GDM1 (cell line): ENCODE measurements at places on chromosomes 6 and 20.

- no peak for DNase-seq
Observed at GRCh38 chr6:140576004-140576555, 1201.6 kb upstream of the CITED2 start.

DNA sequence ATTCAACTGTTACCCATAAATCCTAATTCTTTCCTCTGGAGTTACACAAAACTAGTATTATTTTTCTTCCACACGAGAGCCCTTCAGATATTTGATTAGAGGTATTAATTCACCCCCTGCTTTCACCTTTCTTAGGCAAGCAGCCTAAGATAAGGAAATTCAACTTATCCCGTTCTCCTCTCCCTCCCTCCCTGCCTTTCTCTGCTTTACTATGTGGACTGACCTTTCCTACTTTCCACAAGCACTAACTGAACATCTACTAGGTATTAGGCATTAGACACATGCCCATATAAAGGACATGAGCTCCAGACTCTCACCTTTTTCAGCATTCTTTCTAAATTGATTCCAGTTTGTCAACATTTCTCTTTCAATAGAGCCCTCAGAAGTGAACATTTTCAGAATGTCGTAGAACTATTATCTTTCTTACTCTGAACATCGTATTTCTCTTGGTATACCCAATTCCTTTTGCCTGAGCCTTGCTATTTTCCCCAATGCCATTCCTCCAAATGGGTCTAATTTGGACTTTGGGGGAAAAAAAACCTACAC, 16.5 kb downstream of the ELOVL2 start:
- DNase-seq: no peak

DNA sequence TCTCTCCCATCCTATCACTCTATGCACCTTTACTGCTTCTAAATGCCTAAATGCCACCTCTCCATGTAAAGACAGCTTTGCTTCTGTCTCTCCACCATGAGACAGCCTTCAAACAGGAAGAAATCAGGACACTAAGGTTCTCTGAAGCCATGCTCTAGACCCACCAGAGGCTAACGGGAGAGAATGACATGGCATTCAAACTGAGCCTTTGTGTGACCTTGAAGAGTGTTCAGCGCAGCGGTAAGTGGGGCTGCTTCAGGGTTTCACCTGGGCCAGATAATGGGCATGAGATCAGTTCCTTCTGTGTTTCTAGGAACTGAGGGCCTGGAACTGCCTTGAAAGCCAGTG, 20.1 kb downstream of the FAM50B start:
- DNase-seq: no peak

GRCh38 chr20:35942243-35942642, 12.1 kb downstream of the SCAND1 start:
- no peak for DNase-seq

GRCh38 chr20:63591147-63591533, 17.1 kb upstream of the HELZ2 start:
- no peak for DNase-seq

GRCh38 chr6:49913636-49914375, 47.5 kb upstream of the CRISP1 start:
- DNase-seq: no peak

- no peak for DNase-seq
Observed at GRCh38 chr6:101826678-101827077, 433.2 kb downstream of the GRIK2 start.

DNA sequence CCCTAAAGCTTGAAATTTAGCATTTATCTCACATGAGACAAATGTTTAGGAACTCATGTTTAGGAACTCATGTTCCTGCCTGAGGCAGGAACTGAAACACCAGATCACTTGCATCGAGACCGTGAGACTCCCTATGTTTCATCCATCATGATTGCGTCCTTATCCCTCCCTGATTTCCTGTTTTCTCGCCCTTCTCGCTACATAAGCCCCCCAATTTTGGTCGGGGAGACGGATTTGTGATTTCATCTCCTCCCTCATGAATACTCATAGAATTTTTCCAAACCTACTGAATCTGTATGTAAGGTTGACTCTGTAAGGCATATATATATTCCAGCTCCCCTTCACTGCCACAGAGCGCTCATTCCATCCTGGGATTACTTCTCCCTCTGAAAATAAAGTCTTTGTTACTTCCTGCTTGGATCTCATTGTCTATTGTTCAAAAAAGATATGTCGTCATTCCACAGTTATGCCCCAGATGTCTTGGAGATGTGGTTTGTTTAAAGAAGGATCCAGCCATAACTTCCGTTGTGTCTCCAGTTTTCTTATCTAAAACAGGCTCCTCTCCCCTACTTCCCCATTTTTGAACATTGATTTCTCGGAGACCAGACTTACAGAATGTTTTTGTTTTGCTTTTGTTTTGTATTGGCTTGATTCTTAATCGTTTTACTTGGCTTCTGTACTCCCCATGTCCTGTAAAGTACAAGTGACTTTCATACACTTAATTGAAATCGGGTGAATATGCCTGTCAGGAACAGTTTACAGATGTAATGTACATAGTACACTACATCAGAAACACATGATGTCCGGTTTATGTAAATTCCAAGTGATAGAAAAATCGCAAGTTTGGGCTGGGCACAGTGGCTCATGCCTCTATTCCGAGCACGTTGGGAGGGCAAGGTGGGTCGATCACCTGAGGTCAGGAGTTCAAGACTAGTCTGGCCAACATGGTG, 118.7 kb downstream of the HFE start:
- DNase-seq: peak; percentile 60

- DNase-seq: no peak
Observed at GRCh38 chr20:50921803-50922501, 9.3 kb downstream of the ADNP start.

- no peak for DNase-seq
Observed at GRCh38 chr20:37544386-37544785, 16.7 kb upstream of the BLCAP start.

- no peak for DNase-seq
Observed at GRCh38 chr20:51187261-51187660, 164.4 kb upstream of the KCNG1 start.

DNA sequence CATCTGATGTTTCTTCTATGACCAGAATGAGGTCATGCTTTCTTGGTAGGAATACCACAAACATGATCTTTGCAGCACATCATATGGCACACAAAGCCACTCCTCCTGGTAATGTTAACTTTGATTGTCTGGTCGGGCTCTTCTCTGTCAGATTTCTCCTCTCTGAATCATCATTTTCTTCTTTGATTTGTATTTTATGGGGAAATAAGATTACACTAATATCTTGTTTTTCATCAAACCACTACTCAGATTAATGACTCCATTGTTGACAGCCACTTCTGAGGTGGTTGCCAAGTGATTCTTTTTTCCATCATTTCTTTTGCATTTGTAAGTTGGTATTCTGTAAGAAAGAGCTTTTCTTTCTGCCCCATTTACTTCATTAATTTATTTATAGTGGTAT, 29.5 kb downstream of the TRMT11 start:
- DNase-seq: no peak

GRCh38 chr6:125753218-125753936, 3.9 kb downstream of the HEY2 start:
- DNase-seq: no peak

- DNase-seq: no peak
Observed at GRCh38 chr20:3014179-3014578, 29.2 kb upstream of the GNRH2 start.

DNA sequence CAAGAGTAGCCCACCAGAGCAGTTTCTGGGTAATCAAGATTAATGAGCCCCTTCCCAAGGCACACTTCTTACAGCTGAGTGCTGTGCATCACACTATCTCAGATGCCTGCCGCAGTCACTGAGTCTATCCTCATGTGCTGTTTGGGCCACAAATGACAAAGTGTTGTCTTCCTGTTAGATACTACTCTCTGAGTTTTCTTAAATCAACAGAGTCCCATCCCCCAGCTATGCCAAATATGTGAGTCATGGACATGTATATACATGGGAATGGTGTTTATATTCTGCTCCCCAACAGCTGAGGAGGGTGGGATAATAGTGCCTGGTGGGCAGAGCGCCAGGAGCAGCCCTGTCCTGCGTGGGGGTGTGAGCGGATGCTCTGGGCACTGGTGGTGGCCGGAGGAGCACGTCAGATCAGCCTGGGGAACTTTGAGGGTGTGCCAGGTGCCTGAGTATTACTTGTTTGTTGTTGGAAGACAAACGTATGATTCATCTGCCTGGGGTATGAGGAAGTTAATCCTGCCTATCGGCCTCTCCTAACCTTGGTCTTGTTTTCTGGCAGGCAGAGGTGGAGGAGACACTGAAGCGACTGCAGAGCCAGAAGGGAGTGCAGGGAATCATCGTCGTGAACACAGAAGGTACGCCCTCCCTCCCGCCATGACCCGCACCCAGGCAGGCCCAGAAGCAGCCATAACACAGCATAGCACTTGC, 9.6 kb downstream of the DYNLRB1 start:
- no peak for DNase-seq

DNA sequence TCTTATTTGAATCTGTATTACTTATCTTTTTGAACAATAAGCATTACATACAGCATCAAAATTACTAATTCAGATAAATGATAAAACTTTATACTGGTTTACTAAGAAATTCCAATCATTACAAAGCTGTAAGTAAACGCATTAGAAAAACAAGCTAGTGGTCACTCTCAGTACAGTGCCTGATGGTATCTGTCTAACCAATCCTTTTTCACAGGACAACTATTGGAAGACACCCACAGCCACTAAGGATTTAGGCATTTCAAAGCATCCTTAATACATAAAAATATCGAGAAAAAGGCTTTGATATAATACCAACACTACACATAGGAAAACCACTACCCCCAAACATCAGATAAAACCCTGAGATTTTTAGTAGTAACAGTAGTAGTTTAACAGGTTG, 2.6 kb downstream of the CD164 start:
- DNase-seq: no peak

DNA sequence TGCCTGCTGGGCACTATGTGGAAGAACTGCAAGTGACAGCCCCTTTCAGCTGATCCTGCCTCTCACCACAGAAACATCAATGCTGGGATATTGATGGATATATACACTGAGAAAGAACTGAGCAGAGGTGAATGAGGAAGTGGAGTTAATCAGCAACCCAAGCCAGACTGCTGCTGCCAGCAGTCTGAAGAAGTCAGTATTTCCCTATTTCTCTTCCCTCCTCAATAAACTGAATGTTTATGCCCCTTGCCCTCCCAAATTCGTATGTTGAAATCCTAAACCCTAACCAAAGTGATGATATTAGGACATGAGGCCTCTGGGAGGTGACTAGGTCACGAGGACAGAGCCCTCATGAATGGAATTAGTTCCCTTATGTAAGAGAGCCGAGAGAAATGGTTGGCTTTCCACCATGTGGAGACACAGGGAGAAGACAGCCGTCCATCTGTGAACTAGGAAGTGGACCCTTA, 76.3 kb downstream of the CDK19 start:
- DNase-seq: peak; percentile 45

DNA sequence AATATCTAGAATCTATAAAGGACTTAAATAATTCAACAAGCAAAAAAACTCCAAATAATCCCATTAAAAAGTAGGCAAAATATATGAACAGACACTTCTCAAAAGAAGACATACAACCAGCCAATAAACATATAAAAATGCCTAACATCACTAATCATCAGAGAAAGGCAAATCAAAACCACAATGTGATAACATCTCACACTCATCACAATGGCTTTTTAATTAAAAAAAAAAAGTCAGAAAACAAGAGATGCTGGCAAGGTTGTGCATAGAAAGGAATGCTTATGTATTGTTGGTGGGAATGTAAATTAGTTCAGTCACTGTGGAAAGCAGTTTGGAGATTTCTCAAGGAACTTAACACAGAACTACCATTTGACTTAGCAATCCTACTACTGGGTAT, 979.6 kb upstream of the MAP3K7 start:
- DNase-seq: no peak

GRCh38 chr6:89024456-89024855, 56.1 kb upstream of the PNRC1 start:
- DNase-seq: no peak

GRCh38 chr20:31559704-31560093, 45.4 kb upstream of the ID1 start:
- no peak for DNase-seq

- no peak for DNase-seq
Observed at GRCh38 chr20:64196309-64196708, 32.1 kb downstream of the MYT1 start.

DNA sequence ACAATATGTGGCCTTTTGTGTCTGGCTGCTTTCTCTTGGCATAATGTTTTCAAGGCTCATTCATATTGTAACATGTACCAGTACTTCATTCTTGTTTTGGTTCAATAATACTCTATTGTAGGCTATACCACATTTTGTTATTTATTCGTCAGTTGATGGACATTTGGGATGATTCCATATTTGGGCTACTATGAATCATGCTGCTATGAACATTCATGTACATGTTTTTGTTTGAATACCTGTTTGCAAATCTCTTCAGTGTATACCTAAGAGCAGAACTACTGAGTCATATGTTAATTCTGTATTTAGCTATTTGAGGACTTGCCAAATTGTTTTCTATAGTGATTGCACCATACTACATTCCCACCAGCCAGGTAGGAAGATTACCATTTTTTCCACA, 259.9 kb downstream of the GMPR start:
- no peak for DNase-seq

DNA sequence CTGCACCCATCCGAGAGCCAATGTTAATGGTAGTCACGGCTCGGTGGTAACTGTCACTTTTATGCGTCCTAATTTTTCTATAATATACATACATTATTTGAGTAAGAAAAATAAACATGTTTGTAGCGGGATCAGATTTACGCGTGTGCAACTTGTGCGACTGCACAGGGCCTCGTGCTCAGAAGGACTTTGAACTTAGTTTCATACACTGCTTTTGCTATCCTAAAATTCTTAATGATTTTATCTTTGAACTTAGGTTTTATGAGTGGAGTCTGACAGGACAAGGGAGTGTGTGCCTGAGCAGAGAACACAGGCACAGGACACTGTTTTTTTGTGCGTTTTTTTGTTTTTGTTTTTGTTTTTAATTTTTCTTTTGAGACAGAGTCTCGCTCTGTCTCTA, 189.7 kb downstream of the NFATC2 start:
- DNase-seq: no peak

- DNase-seq: no peak
Observed at GRCh38 chr6:6317825-6318733, 2.4 kb downstream of the F13A1 start.

- DNase-seq: no peak
Observed at GRCh38 chr6:25142506-25142905, 136.7 kb upstream of the CARMIL1 start.

GRCh38 chr20:444117-444516, 18.2 kb downstream of the TBC1D20 start:
- DNase-seq: no peak

DNA sequence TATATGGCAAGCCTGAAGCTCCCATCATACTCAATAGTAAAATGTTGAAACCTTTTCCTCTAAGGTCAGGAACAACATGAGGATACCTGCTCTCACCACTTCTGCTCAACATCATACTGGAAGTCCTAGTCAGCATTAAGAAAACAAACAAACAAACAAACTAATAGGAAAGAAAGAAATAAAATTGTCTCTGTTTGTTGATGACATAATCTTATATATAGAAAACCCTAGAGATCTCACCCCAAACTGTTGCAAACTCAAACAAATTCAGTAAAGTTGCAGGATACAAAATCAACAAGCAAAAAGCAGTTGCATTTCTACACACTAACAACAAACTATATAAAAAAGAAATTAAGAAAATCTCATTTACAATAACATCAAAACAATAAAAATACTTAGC, 20.5 kb downstream of the TTLL2 start:
- no peak for DNase-seq
